Amniotic epithelial cell (primary cell): ENCODE measurements at places on chromosomes 3 and 15.

DNA sequence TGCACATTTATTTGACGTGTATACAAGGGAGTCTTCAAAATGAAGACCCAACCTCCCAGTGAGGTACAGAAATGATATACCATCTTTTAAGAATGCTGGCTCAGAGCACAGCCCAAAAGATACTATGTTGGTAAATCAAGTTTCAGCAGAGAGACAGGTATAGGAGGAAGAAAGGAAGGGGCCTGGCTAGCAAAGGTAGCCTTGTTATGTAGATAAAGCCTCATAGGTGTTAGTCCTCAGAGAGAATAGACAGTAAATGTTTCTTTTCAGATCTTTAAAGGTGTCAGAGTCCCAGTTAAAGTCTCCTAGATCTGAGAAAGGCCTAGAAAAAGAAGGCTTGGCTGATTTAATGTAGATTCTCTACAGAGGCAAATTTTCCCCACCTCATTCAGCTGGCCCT lies 213.8 kb downstream of the SI start:
- DNase-seq: no peak

DNA sequence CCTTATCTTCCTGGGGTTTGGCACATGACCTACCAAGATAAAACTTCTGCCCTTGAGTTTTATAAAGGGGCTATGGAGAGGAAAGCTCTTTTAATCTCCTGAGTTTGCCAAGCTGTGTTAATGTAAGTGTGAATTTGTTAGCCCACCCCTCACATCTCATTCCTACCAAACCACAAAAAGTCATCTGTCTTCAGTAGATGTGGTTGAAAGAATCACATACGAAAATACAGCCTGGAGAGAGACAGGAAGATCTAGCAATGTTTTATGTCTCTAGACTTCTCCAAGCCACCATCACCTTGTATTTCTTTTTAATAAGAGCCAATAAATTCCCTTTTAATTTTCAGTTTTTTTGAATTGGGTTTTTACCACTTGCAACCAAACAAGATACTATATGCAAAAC lies 68.9 kb upstream of the ZNF280D start:
- no peak for DNase-seq

- DNase-seq: peak; percentile 49
Observed at GRCh38 chr15:62071711-62072308, 5.0 kb downstream of the C2CD4A start.

GRCh38 chr15:100108346-100108745 lies 233.4 kb downstream of the ADAMTS17 start:
- DNase-seq: no peak

DNA sequence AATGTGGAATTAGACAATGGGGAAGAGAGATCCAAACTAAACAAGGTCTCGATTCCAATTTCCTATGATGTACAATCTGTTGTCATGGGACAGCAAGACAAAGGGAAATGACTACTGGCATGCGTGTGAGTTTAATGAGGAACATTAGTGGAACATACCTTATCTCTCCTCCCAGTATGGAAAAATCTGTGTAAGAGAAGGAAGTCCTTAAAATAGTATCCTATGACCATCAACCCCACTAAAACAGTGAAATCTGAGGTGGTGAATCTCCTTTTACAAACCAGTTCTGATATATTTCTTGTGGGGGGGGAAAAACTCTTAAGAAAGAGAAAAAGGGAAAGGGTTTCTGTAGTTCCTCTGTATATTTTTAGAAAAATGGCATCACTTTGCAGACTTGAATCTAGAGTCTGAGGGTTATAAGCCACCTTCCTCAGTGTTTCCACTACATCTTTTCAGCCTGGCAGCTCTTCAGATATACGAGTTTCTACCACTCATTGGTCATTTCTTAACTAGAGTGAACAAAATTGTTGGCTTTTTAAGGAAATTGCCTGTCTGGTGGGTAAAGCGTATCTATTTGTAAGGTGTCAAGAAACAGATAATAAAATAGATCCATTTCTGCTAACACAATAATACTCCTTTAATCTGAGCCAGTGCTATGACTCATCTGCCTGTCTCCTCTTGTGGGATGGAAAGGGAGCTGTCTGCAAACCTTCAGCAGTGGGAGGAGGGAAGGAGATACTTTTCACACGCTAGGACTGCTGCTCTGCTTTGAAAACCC lies 3.0 kb upstream of the TNFAIP8L3 start:
- peak; percentile 84 for DNase-seq

DNA sequence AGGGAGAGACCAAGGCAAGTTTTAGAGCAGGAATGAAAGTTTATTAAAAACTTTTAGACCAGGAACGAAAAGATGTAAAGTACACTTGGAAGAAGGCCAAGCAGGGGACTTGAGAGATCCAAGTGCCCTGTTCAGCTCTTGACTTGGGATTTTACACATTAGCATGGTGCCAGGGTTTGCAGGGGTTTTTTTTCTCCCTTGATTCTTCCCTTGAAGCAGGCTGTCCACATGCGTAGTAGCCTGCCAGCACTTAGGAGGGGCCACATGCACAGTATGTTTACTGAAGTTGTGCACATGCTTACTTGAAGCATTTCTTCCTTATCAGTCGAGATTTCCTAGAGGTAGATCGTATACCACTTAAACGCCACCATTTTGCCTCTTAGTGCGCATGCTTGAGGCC lies 277.5 kb upstream of the AGTR1 start:
- DNase-seq: no peak

DNA sequence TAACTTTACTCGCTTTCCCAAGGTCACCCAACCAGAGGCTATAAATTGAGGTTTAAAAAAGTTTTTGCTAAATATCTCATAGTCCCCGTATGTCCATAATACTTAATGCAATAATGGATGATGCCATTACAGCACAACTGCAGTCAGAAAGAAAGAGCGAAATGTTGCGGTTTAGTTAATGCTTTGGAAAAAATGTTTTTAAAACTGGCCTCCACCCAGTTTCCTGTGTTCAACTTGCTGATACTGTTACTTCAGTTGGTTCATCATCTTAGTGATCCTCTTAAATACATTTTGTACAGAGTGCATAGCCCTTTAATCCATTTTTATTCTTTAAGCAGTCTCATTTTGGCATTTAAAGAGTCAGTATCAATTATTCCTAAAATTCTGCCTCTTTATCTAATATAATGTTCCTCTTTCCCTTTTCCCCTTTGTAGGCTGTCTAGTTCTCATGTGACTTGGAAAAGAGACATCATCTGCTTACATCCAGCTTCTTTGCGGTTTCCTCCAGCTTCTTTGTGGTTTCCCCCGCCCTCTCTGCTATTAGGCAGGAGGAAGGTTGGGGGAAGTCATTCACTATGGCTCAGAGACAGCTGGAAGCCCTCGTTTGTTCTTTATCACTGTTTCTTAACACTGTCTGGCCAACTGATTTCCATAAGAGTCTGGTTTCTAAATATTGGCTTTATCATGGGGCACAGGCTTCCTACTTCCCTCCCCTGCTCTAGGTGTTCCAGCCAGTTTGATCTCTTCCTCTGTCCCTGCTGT lies 154.3 kb downstream of the GOLIM4 start:
- peak; percentile 98 for DNase-seq
